ENCODE measurements at places on chromosomes 5 and 9.
A peak's percentile ranks its signal among the peaks of the same experiment; 100 is the strongest.

DNA sequence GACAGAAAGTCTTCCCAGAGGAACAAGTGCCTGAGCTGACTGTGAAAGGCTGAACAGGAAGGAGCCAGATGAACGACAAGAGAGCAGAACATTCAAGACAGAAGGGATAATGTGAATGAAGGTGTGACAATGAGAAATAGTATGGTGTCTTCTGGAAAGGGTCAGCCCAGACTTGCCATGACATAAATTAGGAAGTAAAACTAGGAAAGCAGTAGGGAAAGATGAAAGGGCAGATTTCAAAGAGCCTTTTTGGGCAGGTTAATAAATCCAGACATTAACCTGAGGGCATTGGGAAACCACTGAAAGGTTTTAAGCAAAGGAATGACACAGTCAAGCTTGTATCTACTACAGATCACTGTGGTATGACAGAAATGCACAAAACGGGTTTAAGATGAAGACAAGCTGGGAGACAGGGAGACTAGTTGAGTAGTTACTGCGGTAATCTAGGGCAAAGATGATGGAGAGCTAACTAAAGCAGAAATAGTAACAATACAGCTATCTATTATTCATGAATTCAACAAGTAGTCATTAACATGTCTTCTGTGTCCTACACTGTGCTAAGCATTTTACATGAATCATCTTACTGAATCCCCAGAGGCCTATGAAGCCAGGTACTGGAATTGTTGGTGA is 580.9 kb upstream of the WWC1 start:
- no peak for DNase-seq

- no peak for DNase-seq
These were observed 65.5 kb downstream of the ARHGEF28 start for GRCh38 chr5:73691302-73692080.

GRCh38 chr5:179668391-179668790 is 12.4 kb downstream of the CBY3 start:
- DNase-seq = peak; percentile 29

GRCh38 chr9:96047741-96048103 is 172.2 kb downstream of the ERCC6L2 start:
- DNase-seq = no peak

- DNase-seq = no peak
These were observed 128.8 kb downstream of the FBN2 start for GRCh38 chr5:128409166-128409800.

GRCh38 chr9:126984969-126985368 is 70.4 kb downstream of the RALGPS1 start:
- no peak for DNase-seq

DNA sequence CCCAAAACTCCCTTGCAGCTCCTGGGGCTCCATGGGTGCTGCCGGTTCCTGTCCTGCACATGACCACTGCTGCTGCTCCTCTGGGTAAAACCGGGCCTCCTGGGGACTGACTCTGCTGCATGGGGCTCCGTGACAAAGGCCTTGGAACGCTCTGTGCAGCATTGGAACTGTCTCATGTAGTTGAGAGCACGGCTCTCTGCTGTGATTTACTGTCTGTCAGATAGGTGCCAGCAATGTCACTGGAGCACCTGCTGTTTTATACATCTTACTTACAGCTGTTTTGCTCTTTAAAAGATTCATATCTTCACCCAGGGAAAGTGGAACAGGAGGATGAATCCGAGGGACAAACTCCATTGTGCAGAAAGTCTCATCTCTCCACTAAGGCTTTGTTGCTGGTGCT is 138.1 kb downstream of the YIPF5 start:
- DNase-seq = no peak

All from astrocyte of the cerebellum (primary cell).